Cardiac septum (tissue), 1 donor: ENCODE measurements at places on chromosomes 4 and X. TPM values are rescaled to one million over a fixed set of nuclear protein-coding genes. Genes with fewer than 3 reads are reported as not detected.

- DNase-seq = no peak
Measured at GRCh38 chr4:76626686-76627465, 191.8 kb downstream of the SHROOM3 start.

DNA sequence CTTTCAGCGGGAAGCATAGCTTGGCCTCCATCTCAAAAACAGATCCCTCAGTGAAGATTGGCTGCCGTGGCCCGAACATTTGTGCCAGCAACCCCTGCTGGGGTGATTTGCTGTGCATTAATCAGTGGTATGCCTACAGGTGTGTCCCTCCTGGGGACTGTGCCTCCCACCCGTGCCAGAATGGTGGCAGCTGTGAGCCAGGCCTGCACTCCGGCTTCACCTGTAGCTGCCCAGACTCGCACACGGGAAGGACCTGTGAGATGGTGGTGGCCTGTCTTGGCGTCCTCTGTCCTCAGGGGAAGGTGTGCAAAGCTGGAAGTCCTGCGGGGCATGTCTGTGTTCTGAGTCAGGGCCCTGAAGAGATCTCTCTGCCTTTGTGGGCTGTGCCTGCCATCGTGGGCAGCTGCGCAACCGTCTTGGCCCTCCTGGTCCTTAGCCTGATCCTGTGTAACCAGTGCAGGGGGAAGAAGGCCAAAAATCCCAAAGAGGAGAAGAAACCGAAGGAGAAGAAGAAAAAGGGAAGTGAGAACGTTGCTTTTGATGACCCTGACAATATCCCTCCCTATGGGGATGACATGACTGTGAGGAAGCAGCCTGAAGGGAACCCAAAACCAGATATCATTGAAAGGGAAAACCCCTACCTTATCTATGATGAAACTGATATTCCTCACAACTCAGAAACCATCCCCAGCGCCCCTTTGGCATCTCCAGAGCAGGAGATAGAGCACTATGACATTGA is 175.4 kb downstream of the FAT4 start:
- DNase-seq = no peak

- no peak for DNase-seq
Measured at GRCh38 chrX:31658360-31658759, 586.5 kb upstream of the FTHL17 start.

- DNase-seq = no peak
Measured at GRCh38 chr4:164293203-164293602, 460.7 kb upstream of the SMIM31 start.

DNA sequence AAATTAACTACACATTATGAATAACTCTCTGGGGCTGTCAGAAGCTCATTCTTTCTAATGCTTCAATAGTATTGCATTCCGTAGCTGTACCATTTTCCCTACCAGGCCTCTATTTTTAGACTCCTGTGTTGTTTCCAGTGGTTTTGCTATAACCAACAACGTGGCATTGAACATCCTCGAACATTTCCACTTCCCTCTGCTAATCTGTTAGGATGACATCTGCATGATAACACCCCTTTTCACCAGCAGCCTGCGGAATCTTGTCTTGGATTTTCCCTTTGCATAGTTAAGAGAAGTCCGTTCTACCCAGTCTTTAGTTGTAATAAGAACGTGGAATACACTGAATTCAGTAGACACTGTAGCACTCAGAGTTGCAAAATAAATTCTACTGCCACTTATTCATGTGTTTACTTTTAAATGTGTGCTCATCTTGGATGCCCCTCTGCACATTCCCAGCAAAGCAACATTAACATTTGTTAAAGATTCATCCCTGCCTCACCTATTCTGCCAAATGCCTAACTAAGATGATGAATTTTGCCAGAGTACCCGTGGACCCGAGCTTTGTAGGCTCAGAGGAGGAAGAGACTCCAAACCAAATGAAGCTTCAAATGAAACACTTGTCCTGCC is 55.6 kb downstream of the SEL1L3 start:
- DNase-seq = no peak

GRCh38 chr4:177116161-177116560 is 193.5 kb upstream of the NEIL3 start:
- DNase-seq = no peak

DNA sequence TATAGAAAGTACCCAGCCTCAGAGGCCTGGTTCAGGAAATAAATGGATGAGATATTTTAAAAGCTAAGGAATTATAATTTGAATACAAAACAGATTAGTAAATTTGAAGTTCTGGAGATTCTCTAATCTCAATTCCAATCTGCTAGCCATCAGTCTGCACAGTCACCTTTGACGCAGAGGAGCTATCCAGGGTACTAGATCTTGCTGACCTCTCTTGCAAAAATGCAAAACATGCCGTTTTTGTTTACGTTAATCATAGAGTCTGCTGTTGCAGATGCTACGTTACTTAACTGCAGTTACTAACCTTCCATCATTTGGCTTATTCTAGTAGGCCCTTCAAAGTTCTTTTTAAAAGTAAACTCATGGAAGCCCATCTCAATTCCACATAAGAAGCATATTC is 10.4 kb downstream of the CCSER1 start:
- DNase-seq = no peak

GRCh38 chr4:145734031-145734430 is 54.1 kb downstream of the C4orf51 start:
- DNase-seq = no peak

Gene PARM1
- 74.4 TPM for total RNA-seq

Gene BMX
- total RNA-seq = 1.8 TPM

Gene COL4A5
- 14.0 TPM for total RNA-seq

Gene TLR10
- 0.22 TPM for total RNA-seq

Gene RIBC1
- 0.81 TPM for total RNA-seq

Gene BEX1
- 4.1 TPM for total RNA-seq

Gene TLR6
- 1.2 TPM for total RNA-seq

Gene HNRNPH2
- 55.6 TPM for total RNA-seq
